DMS79 treated with DMSO at 0.1 percent for 48 hours (cell line): ENCODE measurements at places on chromosomes 2 and 18.

GRCh38 chr2:216882876-216883275 is 23.0 kb upstream of the TNP1 start:
- no peak for DNase-seq

DNA sequence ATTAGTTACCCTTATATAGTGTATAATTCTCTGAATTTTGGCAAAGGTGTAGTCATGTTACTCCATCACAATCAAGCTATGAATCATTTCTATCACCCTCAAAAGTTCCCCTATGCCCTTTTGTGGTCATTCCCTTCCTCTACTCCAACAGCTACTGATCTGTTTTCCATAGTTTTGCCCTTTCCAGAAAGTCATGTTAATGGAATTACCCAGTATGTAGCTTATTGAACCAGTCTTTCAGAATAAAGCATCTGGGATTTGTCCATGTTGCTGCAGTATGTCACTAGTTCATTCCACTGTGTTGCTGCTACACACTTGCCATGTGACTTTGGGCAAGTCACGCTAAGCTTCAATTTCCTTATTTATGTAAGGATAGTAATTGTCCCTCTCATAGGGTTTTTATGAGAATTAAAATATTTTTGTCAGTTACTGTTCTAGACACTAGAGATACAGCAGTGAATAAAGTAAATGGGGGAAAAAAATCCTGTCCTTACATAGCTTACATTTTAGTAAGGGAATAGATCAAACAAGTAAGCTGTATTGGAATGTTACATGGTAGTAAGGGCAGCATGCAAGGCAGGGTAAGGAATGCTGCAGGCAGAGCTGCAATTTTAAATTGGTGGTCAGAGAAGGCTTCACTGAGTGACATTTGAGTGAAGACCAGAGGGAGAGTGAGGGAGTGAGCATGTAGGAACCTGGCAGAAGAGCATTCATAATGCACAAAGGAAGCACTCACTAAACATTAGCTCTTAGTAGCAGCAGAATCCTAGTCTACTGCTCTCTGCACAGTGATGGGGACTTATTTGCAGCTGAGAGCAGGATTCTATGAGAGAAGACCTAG is 80.3 kb upstream of the TSPYL6 start:
- DNase-seq: no peak

GRCh38 chr2:172572981-172573380 is 17.1 kb downstream of the PDK1 start:
- DNase-seq: no peak

GRCh38 chr2:43519643-43520221 is 76.1 kb downstream of the THADA start:
- DNase-seq: no peak

GRCh38 chr2:77807531-77808215 is 285.5 kb upstream of the LRRTM4 start:
- DNase-seq: no peak

GRCh38 chr2:151918308-151918707 is 90.1 kb upstream of the ARL5A start:
- no peak for DNase-seq

DNA sequence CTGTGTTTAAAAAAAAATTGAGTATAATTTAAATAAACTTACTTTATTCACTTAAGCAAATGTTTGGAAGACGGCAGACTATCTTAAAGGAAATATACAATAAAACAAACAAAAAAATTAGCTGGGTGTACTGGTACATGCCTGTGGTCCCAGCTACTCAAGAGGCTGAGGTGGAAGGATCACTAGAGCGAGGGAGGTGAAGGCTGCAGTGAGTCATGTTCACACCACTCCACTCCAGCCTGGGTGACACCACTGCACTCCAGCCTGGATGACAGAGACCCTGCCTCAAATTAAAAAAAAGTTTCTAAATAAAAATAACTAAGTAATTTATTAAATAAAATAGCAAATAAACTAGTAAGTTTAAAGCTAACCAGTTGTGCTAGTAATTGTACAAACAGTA is 7.5 kb downstream of the PUM2 start:
- no peak for DNase-seq

- peak; percentile 14 for DNase-seq
Measured at GRCh38 chr2:168663993-168664392, 138.4 kb upstream of the NOSTRIN start.

DNA sequence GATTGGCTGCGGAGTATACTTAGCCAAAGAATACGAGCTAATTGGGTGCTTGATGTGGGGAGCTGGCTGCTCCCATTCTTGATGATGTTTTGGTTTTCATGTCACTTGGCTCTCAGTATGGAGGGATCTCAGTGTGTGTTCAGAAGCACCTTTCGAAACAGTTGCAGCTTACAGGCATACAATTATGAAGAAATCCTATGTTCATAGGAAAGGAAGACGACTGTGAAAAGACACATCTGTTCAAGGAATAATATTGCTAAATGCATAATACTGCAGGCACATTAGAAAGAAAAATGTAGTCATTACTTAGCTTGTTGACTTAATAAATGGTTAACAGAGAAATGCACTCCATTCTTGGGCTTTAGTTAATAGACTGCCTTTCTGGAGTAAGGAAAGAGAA is 4.1 kb downstream of the LRRC30 start:
- no peak for DNase-seq

GRCh38 chr2:29323961-29324360 is 208.7 kb downstream of the CLIP4 start:
- DNase-seq: peak; percentile 25

GRCh38 chr2:160891353-160891740 is 268.9 kb upstream of the TANK start:
- no peak for DNase-seq

DNA sequence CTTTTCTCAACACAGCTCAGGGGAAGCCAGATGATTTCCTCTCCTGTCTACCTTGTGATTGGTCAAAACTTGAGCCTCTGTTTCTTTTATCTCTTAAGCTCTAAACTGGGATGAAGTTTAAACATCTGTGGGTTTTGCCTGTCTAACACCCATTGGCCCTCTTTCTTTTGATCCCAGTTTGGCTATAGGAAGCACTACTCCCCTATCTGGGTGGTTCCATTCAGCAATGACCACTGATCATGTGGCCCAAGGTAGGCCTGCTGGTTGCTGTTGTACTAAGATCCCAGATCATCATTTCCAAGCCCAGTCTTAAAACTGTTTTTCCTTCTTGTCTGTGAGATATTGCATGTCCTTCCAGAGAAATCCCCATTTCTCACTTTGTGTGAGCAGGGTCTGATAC is 51.6 kb upstream of the STPG4 start:
- no peak for DNase-seq

- DNase-seq: no peak
Measured at GRCh38 chr2:130373808-130374365, 18.0 kb downstream of the PTPN18 start.

DNA sequence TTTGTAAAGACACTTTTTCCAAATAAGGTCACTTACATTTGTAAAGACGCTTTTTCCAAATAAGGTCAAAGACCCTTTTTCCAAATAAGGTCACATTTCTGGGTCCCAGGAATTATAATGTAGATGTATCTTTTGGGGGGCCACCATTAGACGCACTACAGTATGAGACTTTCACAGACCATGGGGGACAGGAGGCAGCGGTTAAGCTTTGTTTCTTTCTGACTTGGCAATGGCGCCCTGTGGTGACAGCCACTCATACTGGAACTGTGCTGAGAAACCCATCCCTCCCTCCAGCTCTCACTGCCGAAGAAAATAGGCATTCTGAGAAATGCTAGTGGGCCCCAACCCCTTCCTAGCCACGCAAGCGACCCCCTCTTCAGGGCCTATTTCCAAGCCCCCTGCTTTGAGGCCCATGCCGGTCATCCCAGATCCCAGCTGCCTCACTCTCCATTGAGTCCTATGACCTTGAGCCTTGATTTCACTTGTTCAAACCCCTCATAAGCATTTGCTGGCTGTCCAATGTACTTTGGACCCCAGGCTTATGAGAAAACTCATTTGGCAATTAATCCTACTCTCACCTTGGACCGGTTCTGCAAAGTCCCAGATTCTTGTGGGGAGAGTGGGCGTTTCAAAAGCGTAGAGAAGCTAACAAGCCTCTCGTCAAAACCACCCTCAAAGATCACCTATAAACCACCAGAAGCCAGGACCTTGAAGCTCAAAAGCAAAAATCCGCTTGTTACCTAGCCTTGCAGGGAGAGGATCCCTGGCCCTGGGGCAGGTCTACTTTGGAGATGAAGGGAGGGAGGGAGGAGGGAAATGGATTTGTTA is 11.3 kb upstream of the SPATA3 start:
- DNase-seq: no peak

DNA sequence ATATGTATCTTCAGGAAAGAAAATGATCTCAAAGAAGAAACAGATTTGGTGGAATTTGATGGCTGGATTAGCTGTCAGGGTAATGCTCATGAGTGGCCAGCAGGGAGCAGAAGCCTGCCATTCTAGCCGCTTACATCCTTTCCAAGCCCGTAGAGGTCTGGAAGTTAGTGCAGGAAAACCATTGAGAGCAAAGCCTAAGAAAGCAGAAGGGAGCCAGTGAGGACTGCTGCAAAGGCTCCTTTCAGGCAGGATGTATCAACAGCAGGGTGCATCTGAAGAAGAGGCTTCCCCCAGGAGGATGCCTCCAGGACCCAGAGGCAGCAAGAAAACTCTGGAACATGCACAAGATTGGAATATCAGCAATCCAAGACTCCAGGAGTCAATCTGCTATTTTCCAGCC is 22.9 kb upstream of the LBH start:
- peak; percentile 75 for DNase-seq

DNA sequence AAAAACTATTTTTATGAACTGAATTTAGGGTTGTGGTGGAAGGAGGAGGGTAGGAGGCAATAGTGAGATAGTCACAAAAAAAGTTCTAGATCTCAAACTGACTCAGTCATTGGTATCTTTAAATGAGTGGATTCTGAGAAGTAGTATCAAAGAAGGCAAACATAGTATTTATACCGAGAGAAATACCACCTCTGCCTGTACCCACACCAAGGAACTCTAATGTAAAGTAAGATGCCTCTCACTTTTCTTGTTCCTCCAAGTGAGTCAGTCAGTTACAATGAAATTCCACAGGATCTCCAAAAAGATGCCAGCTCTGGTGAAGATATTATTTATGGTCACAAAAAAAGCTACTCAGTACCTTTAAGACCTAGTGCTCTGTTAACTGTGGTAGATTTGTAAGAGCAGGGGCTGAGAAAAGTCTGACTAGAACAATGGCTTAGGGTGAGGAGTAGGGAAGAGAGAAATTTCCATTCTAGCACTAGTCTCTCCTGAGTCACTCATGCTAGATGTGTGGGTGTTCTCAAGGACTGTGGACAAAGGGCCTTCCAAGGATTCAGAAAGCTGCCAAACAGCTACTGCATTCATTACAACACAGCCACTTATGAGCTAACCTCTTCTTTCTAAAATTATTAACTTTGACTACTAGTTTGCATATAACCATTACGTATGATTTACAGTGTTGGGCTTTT is 36.3 kb downstream of the YWHAQ start:
- DNase-seq: no peak

GRCh38 chr2:104158191-104158590 is 695.7 kb upstream of the POU3F3 start:
- DNase-seq: no peak

GRCh38 chr2:61042807-61043206 is 22.9 kb upstream of the SANBR start:
- no peak for DNase-seq

GRCh38 chr2:164328310-164328709 is 293.0 kb downstream of the GRB14 start:
- DNase-seq: no peak

GRCh38 chr2:64985447-64985846 is 3.8 kb upstream of the SLC1A4 start:
- DNase-seq: no peak

DNA sequence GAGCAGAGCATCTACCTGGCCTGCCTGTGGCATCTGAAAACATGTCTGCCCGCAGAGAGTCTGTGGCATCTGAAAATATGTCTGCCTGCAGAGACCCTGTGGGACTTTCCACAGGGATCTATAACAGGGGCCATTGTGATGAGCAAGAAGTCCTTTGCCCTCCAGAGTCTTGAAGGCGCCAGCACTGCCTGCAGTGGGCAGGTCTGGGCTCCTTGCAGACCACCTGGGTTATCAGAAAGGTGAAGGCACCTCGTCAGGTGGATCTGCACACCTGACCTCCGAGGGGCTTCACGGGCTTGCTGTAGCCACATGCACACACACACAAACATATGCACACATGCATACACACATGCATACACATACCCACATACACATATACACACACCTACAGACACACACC is 189.5 kb upstream of the HDAC4 start:
- DNase-seq: no peak

DNA sequence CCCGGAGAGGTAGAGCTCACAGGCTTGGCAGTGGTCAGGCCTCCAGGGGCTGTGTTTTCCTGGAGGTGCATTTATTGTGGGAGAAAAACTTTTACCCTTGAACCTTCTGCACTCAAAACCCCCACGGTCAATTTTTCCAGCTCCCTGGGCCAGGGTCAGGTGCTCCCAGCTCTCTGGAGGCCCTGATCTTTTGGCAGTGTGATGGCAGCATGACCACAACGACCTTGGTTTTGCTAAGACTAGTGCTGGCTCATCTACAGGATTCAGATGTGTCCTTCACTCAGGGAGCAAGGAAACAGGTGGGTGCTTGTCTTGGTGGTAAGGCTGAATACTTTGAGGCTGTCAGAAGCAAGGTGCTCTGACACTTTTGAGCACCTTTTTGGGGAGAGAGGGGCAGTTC is 92.3 kb downstream of the CCDC93 start:
- DNase-seq: no peak

DNA sequence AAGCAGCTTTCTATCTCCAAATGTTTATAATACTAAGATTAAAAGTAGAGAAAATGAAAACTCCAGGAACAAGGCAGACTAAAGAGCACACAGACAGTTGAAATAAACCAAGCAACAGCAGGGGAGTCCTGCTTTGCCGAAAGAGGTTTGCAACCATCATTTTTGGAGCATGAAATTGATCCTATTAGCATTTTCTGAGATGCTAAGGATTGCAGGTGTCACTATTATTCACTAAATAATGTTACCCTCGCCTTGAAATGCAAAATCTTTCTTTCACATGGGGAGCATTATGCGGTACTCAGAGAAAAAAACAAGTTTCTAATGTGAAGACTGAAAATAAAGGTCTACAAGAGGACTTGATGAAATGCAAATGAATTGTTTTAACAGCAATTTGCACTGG is 81.7 kb upstream of the DNAJC10 start:
- no peak for DNase-seq
